G401 (cell line): ENCODE measurements at places on chromosomes 2 and 18. TPM values are rescaled to one million over a fixed set of nuclear protein-coding genes. Genes with fewer than 3 reads are reported as not detected.

The TMEM237 gene
- 153 and 240 TPM in 2 replicates for total RNA-seq

The BUB1 gene
- 82.8 and 147 TPM in 2 replicates for total RNA-seq

The ANKRD62 gene
- not detected in 2 replicates for total RNA-seq

The CSRNP3 gene
- not detected in 2 replicates for total RNA-seq

The TMSB10 gene
- 1,848 and 2,842 TPM in 2 replicates for total RNA-seq

The ATOH8 gene
- 18.9 and 25.8 TPM in 2 replicates for total RNA-seq

The MYOM1 gene
- total RNA-seq, result 0.06 and 0.17 TPM in 2 replicates

The ICOS gene
- total RNA-seq, result not detected in 2 replicates

The REG1B gene
- total RNA-seq, result not detected in 2 replicates

The HOXD11 gene
- not detected in 2 replicates for total RNA-seq

The NOL4 gene
- total RNA-seq, result not detected in 2 replicates

The LRRC30 gene
- total RNA-seq, result not detected in 2 replicates

The GPR35 gene
- total RNA-seq, result 0.86 TPM in 1 of 2 replicates, not detected in the other

The SPTBN1 gene
- total RNA-seq, result 59.6 and 81.0 TPM in 2 replicates

The MC2R gene
- total RNA-seq, result not detected in 2 replicates

The CNRIP1 gene
- 8.4 and 19.8 TPM in 2 replicates for total RNA-seq

The ZBTB7C gene
- total RNA-seq, result not detected in 2 replicates

The PROKR1 gene
- not detected in 2 replicates for total RNA-seq

The FBXO15 gene
- 0.18 TPM in 1 of 2 replicates, not detected in the other for total RNA-seq

The ZNF236 gene
- total RNA-seq, result 2.5 and 4.8 TPM in 2 replicates

The REEP1 gene
- total RNA-seq, result 1.1 and 4.2 TPM in 2 replicates

The SDC1 gene
- total RNA-seq, result 37.4 and 45.5 TPM in 2 replicates

The GALR1 gene
- not detected in 2 replicates for total RNA-seq

The DIS3L2 gene
- 33.1 and 33.3 TPM in 2 replicates for total RNA-seq

The FRZB gene
- 2.0 TPM in 1 of 2 replicates, not detected in the other for total RNA-seq

The ZNF385B gene
- total RNA-seq, result not detected in 2 replicates

The RAB6D gene
- 0.06 TPM in 1 of 2 replicates, not detected in the other for total RNA-seq

The NR4A2 gene
- not detected in 2 replicates for total RNA-seq

The ARHGAP15 gene
- total RNA-seq, result not detected in 2 replicates

The EMILIN2 gene
- total RNA-seq, result 0.06 and 0.07 TPM in 2 replicates

The CRYGA gene
- total RNA-seq, result not detected in 2 replicates

The PNPT1 gene
- 27.4 and 51.7 TPM in 2 replicates for total RNA-seq

The EFHD1 gene
- total RNA-seq, result 2.4 and 4.2 TPM in 2 replicates

The SPAST gene
- total RNA-seq, result 21.5 and 52.9 TPM in 2 replicates

The EHD3 gene
- total RNA-seq, result 3.5 and 4.9 TPM in 2 replicates

The PLB1 gene
- total RNA-seq, result under 0.01 and 2.4 TPM in 2 replicates

The TPRKB gene
- total RNA-seq, result 46.0 and 63.8 TPM in 2 replicates

The CD207 gene
- total RNA-seq, result 0.10 and 0.37 TPM in 2 replicates

The WIPF1 gene
- not detected in 2 replicates for total RNA-seq

The FIGN gene
- 2.1 and 3.7 TPM in 2 replicates for total RNA-seq

The BMP10 gene
- not detected in 2 replicates for total RNA-seq

The CYS1 gene
- 11.2 and 14.1 TPM in 2 replicates for total RNA-seq

The COL6A3 gene
- total RNA-seq, result 0.17 and 0.25 TPM in 2 replicates

The XIRP2 gene
- total RNA-seq, result not detected in 2 replicates

The DUSP2 gene
- 37.2 and 44.4 TPM in 2 replicates for total RNA-seq
